Daoy (cell line): ENCODE measurements at places on chromosomes 12 and 14. TPM values are rescaled to one million over a fixed set of nuclear protein-coding genes. Genes with fewer than 3 reads are reported as not detected.

The FIGNL2 gene
- total RNA-seq, result 0.09 TPM in 1 of 2 replicates, not detected in the other

The FGF6 gene
- not detected in 2 replicates for total RNA-seq

The TTC6 gene
- 2.2 and 9.3 TPM in 2 replicates for total RNA-seq

The CCDC60 gene
- not detected in 2 replicates for total RNA-seq

The VPS33A gene
- total RNA-seq, result 36.4 and 37.8 TPM in 2 replicates

The CDCA4 gene
- total RNA-seq, result 79.0 and 86.9 TPM in 2 replicates

The LRTM2 gene
- total RNA-seq, result 0.36 TPM in 1 of 2 replicates, not detected in the other

The COCH gene
- 35.5 and 43.5 TPM in 2 replicates for total RNA-seq

The P2RX2 gene
- not detected in 2 replicates for total RNA-seq

The USP44 gene
- total RNA-seq, result 0.74 and 0.95 TPM in 2 replicates

The CCDC175 gene
- 0.12 TPM in 1 of 2 replicates, not detected in the other for total RNA-seq
